NCI-H524 treated with DMSO at 0.1 percent for 48 hours (cell line): ENCODE measurements at places on chromosomes 2 and 18.

GRCh38 chr2:240362216-240362755 lies 73.2 kb upstream of the GPC1 start:
- no peak for DNase-seq

DNA sequence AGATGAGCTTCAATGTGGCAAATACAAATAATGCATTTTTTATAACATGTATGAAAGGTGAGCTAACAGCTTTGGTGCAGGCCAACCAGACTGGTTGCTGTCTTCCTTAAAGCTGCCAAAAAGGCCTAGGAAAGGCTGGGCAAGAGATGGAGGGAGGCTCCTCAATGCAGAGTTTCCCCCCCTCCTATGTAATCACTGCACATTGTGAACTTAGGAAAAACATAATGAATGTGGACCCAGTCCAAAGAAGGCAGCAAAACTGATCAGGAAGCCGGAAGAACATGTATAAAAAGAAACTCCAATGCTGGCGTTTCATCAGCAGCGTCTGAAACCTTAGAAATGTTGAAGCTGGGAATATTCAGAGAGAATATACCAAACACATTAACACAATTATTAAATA lies 84.2 kb upstream of the LYPD6 start:
- DNase-seq: no peak

- DNase-seq: no peak
Measured at GRCh38 chr2:12726271-12726670, 9.5 kb downstream of the TRIB2 start.

DNA sequence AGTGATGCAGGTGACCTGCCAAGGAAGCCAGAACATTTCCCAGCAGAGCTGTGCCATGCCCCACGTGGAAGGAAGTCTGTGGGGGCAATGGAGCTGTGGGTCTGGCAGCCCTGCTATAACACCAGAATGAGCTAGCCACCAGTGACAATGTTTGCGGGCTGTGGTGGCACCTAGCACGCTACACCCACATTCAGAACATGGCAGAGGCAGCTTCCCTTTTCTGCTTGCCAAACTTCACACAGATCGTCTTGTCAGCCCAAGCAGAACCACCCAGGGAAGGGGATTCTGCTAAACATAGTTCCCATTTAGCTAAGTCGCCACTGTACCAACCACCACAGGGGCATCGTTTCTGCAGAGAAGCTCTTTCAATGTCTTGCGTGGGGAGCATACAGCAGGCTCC lies 27.0 kb upstream of the CCDC93 start:
- no peak for DNase-seq

DNA sequence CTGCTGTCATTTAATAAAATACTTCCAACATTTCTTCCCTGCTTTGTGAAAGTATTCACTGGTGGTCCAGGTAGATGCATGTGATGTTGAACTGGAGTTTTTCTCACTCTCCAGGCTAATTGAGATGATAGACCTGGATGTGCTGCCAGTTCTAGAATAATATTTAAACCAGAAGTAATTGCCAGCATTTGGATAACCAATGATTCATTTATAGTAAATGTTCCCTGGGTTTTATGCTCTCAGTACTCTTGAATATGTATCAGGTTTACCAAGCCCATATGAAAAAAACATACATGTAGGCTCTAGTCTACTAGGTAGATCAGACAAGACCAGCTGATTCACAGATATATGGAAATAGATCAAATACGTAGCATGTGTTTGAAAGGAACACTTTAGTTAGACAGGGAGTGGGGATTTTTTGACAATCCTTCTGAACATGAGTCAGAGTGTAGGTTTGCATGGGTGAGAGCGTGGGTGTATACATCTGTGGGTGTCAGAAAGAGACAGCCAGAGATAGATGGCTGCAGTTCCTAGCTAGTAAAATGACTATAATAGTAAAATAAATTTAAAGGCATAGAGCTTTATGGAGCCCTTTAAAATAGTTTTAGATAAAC lies 115.1 kb downstream of the NAB1 start:
- no peak for DNase-seq

- DNase-seq: no peak
Measured at GRCh38 chr2:241762933-241763369, 13.7 kb upstream of the GAL3ST2 start.

- DNase-seq: no peak
Measured at GRCh38 chr2:149087751-149088150, 49.3 kb downstream of the LYPD6B start.

DNA sequence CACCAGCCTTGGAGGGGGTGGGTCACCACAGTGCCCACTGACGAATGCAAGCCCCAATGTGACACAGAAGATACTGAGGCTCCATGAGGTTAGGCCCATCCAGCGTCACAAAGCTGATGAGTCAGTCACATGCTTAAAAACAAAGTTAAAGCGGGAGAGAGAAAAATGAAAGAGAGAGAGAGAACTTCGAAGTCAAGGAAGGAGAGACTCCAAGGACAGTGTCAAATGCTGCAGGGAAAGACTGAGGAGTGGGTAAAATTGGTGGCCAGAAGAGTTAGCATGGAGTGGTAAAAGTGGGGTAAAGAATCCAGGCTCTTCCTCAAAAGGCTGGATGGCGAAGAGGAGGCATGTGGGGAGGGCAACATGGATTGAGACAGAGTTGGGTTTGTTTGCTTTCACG lies 201.9 kb upstream of the CCDC150 start:
- DNase-seq: no peak

DNA sequence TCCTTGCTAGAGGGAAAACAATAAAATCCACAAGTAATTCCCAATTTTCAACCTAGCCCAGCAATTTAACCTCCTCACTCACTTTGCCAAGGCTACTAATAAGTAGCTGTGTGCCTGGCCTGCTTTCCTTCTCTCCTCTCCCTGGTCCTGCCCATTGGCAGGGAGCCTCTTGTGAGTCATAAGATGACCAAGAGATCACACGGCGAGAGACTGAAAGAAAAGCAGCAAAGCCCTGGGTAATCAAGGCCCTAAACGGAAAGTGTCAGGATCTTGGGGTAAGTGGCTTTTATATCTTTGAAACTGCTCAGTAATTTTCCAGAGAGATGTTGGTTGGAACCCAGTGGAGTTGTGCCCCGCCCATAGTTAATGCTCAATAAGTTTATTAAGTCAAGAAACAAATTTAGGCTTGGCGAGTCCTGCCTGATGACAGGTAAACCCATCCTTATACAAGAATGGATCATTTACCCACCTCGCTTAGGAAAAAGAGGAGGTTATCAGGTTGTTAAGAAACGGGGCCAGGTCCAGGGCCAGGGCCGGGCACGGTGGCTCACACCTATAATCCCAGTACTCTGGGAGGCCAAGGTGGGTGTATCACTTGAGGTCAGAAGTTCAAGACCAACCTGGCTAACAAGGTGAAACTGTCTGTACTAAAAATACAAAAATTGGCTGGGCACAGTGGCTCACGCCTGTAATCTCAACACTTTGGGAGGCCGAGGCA lies 10.0 kb upstream of the ADAM17 start:
- DNase-seq: no peak

DNA sequence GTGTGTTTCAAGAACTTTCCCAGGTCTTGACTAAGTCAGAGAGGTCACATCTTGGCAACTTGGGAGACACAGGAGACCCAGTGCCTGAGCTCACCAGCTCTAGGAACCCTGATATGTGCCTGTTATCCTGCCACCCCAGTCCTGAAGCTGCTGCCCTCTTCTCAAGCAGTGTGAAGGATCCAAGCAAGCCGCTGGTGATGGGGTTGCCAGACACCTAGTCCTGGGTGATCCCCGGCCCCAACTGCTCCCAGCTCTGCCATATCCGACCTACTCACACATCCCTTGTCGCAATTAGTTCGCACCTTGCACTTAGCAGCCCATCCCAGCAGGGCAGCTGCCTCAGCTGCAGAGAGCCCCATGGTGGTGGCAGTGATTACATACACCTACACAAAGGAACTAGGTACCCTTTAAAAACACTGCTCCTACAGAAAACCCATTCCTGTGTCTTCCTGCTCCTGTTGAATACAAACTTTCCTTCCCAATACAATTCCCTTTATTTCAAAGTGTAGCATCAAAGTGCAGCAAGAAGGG lies 247.2 kb upstream of the RAB12 start:
- no peak for DNase-seq

- no peak for DNase-seq
Measured at GRCh38 chr2:86747711-86748639, 27.9 kb downstream of the RMND5A start.

GRCh38 chr2:25642298-25642697 lies 31.1 kb downstream of the DTNB start:
- DNase-seq: no peak

DNA sequence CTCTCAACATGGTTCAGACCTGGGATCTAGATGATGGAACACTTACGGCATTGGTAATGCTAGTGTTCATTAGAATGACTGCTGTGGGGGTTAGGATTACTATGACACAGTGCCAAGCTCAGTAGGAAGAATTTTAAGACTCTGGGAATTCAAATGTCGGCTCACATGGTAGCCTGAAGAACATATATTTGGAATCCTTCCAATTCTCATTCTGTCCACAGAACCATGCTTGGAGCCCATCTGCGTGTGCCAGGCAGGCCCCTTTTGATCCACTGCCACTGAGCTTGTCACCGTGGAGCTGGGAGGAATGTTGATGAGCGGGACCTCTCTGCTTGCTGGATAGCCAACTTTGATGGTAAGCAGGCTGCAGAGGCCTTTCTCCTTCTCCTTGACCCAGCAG lies 322.0 kb upstream of the SOX11 start:
- no peak for DNase-seq

DNA sequence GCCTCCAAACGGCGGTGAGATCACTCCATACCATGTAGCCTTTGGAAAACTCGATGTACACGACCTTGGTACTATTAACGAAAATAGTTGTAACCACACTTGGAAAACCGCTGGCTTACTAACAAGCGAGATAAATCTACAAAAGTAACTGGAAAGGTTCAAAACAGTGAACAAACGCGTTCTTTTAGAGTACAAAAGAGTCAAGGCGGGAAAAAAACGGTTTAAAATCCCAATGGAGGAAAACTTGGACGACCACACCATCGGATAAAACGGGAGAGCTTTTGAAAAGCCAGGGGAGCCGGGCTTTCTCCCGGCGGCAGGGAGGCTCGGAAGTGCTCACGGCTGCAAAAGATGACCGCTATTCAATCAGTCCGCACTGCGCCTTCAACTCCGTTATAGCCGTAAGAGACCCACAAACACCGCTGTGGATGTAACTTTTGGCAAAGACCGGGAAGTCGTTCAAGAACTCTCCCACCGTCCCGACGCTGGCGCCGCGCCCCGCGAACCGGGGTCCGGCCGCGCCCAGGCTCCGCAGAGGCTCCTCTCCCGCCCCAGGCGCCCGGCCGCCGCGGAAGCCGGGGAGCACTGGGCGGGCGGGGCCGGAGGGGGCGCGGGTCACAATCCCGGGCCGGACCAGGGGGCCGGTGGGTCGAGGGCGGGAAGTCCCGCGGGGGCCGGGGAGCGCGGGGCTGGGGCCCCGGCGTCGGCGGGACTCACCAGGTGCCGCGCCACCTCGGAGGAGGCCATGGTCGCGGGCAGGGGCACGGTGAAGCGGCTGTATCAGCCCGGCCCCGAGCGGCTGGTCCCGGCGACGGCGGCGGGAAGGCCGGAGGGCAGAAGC lies 465 bp downstream of the SEPTIN10 start:
- DNase-seq: no peak

DNA sequence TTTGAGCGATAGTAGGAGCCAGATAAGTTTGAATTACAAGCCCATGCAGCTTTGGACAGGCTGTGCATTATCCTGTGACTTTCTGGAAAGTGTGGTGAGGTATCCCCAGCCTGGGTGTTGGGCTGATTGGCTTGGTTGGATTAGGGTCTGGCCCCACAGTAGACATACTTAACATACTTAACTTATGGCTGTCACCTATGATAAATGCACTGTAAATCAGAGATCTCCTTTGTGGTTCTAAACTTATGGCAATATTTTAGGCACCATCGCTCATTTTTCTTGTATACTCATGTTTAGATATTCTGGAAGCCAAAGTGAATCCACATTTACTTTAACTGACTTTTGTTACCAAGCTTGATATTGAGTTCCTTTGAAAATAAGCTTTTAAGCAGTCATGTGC lies 54.8 kb downstream of the SPTBN1 start:
- DNase-seq: no peak

DNA sequence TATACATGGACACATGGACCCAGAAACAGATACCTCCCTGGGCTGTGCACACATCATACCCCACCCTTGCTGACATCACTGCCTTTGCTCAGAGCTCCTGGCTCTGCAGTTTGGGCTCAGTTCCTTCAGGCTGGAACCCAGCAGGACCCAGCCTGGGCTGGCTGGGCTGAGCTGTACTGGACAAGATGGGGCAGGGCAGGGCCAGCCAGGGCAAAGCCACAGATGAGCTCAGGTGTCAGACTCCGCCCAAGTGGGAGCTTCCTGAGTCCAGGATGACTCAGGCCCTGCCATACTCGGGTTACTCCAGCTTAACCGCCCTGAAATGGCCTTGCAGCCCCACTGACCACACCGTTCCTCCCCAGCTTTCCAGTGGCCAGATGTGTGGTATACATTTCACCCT lies 284.9 kb downstream of the OSR1 start:
- no peak for DNase-seq

- peak; percentile 74 for DNase-seq
Measured at GRCh38 chr2:205760157-205760556, 77.9 kb downstream of the NRP2 start.

GRCh38 chr18:23422751-23423418 lies 30.2 kb upstream of the RIOK3 start:
- DNase-seq: peak; percentile 34

DNA sequence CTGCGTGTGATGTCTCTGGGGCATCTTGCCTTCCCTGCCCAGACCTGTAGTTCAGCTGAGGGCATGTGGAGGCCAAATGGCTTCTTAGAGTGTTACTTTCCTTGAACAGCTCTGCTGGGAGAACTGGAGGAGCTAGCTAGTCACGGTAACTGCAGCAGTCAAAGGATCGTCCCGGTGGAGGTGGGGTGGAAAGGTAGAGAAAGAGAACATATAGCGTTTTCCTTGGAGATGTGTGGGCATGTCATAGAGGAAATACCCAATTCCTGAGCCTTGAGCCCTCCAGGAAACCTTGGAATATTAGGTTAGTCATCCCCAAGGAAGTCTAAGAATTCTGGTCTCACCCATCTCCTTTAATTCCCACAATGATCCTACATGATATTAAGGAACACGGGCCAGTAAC lies 33.5 kb upstream of the IL37 start:
- DNase-seq: no peak

- DNase-seq: no peak
Measured at GRCh38 chr18:64134044-64134747, 14.7 kb downstream of the LINC00305 start.

- DNase-seq: no peak
Measured at GRCh38 chr2:232309592-232309991, 69.0 kb upstream of the ALPP start.

GRCh38 chr2:133718688-133719201 lies 150.5 kb upstream of the NCKAP5 start:
- no peak for DNase-seq

- DNase-seq: no peak
Measured at GRCh38 chr2:78416625-78417300, 608.7 kb upstream of the REG3G start.
